ENCODE measurements at places on chromosomes 16 and 17. TPM values are rescaled to one million over a fixed set of nuclear protein-coding genes. Genes with fewer than 3 reads are reported as not detected.

Gene HS3ST6
- total RNA-seq: not detected

Gene ZNF750
- total RNA-seq: not detected

Gene SPECC1
- total RNA-seq: 54.3 TPM

Gene TMEM220
- total RNA-seq: 1.4 TPM

Gene ETV4
- total RNA-seq: 42.8 TPM

Gene PYDC1
- total RNA-seq: not detected

Gene ASPA
- total RNA-seq: 0.48 TPM

Gene PITPNM3
- 1.6 TPM for total RNA-seq

Gene AANAT
- total RNA-seq: not detected

Gene SLFN12L
- not detected for total RNA-seq

Gene HID1
- 4.3 TPM for total RNA-seq

Gene MFAP4
- total RNA-seq: 59.2 TPM

Gene TEX14
- total RNA-seq: under 0.01 TPM

Gene TNFRSF17
- total RNA-seq: not detected

Gene NT5M
- 1.9 TPM for total RNA-seq

Gene PMP22
- 42.5 TPM for total RNA-seq

Gene KRTAP3-1
- total RNA-seq: not detected

Gene SLC35G6
- not detected for total RNA-seq

Gene ANKFN1
- total RNA-seq: not detected

Gene CACNG4
- 0.26 TPM for total RNA-seq

Gene LPCAT2
- total RNA-seq: 3.8 TPM

Gene CCL13
- not detected for total RNA-seq
